Amniotic stem cell (primary cell): ENCODE measurements at places on chromosomes 5 and 9.

- DNase-seq, result no peak
Observed at GRCh38 chr5:665956-666711, 27.0 kb downstream of the TPPP start.

DNA sequence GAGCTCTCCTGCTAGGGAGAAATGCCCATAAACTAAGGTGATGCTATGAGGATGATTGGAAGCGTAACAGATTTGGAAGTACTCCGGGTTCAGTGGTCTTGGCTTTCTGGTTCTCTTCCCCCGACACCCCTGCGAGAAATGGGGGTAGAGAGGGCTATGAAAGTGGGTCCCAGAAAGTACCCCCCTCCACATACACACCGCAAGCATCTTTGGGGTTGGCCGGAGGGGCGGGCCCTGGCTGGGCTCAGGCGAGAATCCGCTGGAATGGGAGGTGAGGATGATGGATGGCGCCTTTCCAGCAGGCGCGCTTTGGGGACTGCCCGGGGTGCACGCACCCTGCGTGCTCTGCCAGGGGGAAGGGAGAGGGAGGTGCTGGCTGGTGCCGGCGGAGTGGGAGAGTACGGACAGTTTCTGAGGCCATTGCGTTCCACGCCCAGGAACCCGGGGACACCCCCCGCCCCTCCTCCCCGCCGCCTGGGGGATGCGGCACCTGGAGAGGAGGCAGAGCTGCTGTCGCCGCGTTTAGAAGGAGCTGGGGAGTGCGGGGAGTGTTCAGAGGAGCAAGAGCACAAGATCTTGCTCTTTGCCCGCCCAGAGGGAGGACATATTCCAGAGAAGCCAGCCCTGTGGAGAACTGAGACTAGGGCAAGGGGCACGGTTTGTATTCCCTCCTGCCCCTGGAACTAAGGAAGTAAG is 1.9 kb downstream of the PCSK5 start:
- DNase-seq, result no peak

- DNase-seq, result no peak
Observed at GRCh38 chr9:33884856-33885701, 68.1 kb downstream of the UBE2R2 start.

DNA sequence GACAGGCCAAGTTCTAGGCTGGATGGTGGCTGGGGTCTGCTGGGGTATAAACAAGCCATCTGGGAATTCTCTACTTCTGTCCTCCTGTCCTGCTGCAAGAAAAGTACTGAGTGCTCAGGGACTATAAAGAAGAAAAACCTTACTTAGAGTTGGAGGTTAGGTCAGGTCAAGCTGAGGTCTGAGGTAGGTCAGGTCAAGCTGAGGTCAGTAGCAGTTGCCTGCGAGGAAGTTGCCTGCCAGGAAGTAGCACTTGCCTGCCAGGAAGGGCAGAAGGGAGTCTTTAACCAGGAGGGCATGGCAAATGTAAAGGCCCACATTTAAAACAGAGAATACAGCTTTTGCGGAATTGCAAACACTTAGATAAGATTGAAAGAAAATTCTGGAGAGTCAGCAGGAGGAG is 51.3 kb upstream of the PRLR start:
- DNase-seq, result no peak

- no peak for DNase-seq
Observed at GRCh38 chr9:120438836-120439546, 141.0 kb downstream of the CDK5RAP2 start.

- no peak for DNase-seq
Observed at GRCh38 chr5:170917113-170917512, 55.3 kb downstream of the RANBP17 start.

DNA sequence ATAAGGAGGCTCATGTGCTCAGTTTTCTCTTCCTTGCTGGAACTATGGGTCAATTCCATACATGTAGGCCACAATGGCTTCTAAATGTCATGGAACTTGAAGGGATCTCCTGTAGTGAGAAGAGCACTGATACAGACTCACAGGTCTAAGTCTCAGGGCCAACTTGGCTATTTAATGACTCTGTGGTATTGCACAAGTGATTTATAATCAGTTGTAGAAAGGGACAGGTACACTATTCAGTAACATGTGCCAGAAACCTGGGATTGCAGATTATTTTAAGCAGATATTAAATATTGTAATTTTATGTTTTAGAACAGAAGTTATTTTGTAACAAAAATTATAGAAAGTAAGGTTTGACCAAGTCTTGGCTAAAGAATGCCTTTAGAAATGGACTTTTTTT is 241.5 kb upstream of the PIK3R1 start:
- no peak for DNase-seq

DNA sequence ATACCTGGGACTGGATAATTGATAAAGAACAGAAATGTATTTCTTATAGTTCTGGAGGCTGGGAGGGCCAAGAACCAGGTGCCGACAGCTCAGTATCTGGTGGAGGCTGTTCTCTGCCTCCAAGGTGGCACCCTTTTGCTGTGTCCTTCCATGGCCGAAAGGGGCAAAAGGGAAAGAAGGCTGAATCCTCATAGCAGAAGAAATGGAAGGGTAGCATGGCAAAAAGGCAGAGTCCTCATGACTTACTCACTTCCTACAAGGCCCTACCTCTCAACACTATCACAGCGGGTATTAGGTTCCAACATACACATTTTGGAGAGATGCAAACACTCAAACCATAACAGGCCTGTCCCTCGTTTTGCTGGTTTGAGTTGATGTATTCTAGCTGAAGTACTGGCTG is 25.1 kb upstream of the MED10 start:
- no peak for DNase-seq

- DNase-seq, result no peak
Observed at GRCh38 chr9:15972760-15973159, 419.9 kb downstream of the CCDC171 start.

- no peak for DNase-seq
Observed at GRCh38 chr5:154352960-154353548, 92.7 kb upstream of the SAP30L start.

DNA sequence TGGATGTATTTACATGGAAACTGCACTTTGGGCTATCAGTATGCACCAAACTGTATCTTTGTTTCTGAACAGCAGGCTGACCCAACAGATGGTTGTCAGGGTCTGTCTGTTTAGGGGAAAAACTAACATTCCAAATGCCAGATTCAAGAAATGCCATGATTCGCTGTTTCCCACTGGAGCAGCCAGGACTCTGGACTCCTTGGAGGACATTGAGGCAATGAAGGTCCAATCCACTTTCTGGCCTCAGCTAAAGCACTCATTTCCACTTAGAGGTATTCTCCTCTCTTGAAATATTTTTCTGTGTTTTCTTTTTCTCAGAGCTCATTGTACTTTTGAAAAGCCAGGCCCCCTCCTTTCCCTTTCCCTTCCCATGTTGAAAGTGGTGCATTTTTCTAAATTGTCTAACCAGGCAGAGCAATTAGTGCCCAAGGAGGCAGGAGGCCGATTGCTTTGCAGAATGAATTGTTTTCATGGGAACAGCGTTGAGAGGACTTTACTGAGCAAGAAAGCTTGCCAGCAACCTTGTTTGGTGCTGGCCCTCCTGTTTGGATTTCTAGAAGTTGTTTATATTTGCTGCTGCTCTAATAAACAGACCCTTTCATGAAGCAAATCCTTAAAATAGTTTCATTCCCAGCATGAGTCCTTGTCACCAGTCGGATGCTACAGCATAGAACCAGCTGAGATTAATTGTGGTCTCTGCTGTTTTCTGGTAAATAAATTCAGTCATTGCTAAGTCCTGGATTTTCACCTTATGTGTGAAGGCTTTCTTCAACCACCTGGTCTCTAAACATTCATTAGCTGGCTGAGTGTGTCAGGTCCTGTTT is 132.8 kb upstream of the TAF11L2 start:
- DNase-seq, result no peak

- no peak for DNase-seq
Observed at GRCh38 chr5:10743526-10743925, 17.5 kb downstream of the DAP start.

- DNase-seq, result no peak
Observed at GRCh38 chr5:176916337-176916736, 17.2 kb upstream of the HK3 start.

- DNase-seq, result no peak
Observed at GRCh38 chr5:134647750-134648424, 698 bp upstream of the SEC24A start.

DNA sequence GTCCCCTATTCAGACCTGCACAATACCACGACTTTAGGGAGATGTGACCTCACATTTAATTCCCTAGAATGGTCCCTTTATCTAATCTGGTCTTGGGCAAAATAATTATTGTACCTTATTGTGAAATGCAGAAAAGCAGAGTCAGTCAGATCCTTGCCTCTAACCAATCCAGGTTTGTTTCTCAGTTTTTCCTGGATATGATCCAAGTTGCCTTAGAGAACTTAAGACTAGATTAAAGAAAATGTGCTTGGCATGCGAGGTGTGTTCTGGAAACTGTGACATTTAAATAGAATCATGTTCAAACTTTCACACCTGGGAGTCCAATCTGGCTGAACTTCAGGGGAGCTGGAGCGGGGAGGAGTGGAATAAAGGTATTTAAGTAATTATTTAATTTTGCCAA is 696.2 kb downstream of the DNAH5 start:
- DNase-seq, result no peak
